ENCODE measurements at places on chromosomes 3 and 15.

DNA sequence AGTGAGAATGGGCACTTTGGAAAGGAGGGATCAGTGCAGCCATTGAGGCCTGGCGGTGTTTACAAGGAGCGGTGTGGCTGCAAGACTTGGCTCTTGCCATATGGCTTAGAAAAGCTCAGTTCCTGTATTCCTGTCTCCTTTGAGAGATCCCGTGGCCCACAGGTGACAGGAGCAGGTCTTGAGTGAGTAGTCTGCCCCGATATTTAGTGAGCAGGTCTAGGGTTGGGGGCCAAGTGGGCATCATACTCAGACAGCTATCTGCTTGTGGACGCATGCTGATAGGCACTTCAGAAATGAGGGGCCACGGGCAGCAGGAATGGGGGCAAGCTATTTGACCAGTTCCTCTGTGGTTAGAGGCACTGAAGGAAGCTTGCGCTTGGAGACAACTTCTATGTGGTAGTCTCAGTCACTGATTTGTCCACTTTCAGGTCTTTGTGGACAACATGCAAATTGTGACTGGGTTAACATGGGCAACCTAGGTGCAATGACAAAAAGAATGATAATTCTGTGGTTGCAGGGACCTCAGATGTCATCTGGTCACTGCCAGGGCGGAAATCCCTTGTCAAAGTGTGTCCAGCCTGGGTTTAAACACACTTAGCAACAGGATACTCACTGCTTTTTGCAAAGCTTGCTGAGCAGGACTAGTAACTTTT, 1.1 kb downstream of the TMED3 start:
- DNase-seq: no peak

GRCh38 chr15:91331581-91331980, 231.5 kb downstream of the SV2B start:
- no peak for DNase-seq

- DNase-seq: no peak
Observed at GRCh38 chr15:90124507-90124906, 22.2 kb upstream of the IDH2 start.

DNA sequence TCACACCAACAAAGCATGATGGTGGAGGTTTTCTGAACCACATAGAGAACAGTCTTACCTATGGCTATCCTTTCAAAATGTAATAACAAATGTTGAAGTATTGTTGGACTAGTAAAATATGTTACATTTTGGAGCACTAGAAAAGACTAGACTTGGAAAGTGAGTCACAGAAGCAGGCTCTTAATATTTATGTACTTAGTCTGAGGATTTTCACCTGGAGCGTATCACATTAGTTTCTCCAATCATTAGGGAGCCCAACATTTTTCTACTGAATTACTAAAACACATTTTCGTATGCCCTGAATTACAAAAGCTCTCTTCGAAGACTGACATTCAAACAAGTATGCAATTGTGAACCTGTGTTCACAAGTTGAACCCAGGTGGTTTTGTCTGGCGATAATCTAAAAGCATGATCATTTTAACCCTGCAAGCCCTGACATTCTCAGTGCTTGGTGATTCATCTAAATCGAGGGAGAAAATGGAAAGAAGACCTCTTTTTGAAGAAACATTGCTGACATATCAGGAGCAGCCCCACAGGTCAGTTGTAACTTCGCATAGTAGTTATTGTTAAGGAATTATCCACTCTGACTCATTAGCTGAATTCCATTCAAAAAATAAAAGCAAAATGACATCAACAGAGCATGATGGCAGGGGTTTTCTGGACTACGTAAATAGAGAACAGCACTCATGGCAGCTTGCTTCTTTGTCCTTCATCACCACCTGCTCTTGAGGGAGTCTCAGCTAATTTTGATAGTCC, 679.8 kb upstream of the NECTIN3 start:
- DNase-seq: no peak

- DNase-seq: no peak
Observed at GRCh38 chr15:42239528-42240182, 31.6 kb upstream of the VPS39 start.

DNA sequence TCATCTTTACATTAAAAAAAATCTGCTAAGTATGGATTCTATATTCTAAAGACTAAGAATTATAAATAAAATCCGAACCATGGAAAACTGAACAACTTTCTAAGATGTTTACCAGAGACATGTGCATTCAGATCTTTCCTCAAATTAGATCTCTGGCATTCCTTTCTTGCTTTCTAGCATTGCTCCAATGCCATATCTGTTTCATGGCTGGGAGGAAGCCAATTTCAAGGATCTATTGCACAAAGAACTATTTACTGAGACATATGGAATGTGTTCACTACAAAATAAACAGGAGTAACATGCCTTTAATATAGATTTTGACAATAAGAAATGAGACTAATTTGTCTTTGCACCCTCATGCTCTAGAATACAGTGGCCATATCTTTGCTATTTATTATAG, 45.1 kb upstream of the NANOGP8 start:
- no peak for DNase-seq

- no peak for DNase-seq
Observed at GRCh38 chr3:174859114-174859735, at the start of gene NAALADL2. Gene NAALADL2 (plus strand): TSS chr3:174859334.

GRCh38 chr15:82044373-82045178, 1.2 kb downstream of the MEX3B start:
- DNase-seq: no peak

GRCh38 chr3:156519758-156520162, 35.2 kb downstream of the SSR3 start:
- no peak for DNase-seq

GRCh38 chr15:66066005-66066404, 187.5 kb downstream of the MEGF11 start:
- DNase-seq: no peak

DNA sequence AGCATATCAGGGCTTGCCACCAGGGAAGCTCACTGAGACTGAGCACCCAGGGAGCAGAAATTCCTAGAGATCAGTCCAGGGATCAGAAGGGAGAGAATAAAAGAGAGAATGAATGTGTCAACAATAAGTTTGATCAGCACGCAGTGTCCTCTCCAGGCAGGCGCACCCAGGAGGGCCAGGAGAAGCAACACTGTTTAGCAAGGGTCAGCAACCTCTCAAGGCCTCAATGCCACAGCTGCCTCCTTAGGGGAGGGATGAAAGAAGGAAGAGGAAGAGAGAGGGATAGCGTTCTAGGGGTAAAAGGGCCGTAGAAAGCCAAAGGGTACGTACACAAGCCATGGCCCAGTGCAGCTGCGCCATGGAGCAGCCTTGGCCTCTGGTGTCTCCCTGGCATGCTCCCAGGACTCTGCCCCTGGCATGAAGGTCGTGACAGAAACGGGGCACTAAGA, 399.8 kb downstream of the SHQ1 start:
- DNase-seq: no peak

Data from stimulated activated CD8-positive, alpha-beta memory T cell treated with anti-CD3 and anti-CD28 coated beads, Interleukin-4, amount 100 ng/mL, for 1 hour (primary cell).